ENCODE measurements at places on chromosomes 1 and 21.

- no peak for DNase-seq
Observed at GRCh38 chr1:171716616-171717015, 25.2 kb downstream of the VAMP4 start.

DNA sequence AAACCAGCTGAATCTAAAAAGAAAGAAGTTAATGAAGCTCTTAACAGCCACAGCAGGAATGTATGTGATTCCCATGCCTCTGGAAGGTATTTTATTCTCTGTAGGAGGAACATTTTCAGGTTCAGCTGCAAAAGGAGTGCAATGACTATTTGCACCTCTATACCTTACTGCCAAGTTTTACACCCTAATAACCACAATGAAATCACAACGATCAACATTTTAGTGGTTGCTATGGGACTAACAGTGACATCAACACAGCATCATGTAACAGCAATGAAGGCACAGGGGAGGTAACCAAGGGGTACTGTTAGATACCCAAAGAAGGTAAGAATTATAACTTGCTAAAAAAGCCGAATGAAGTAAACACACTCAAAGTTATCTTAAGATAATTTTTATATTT, 116.3 kb upstream of the HP1BP3 start:
- DNase-seq: no peak

GRCh38 chr1:219040291-219040690, 133.4 kb upstream of the LYPLAL1 start:
- DNase-seq: no peak

GRCh38 chr1:237687804-237688203, 202.9 kb downstream of the ZP4 start:
- no peak for DNase-seq
